ENCODE measurements at places on chromosomes 7 and 10. TPM values are rescaled to one million over a fixed set of nuclear protein-coding genes. Genes with fewer than 3 reads are reported as not detected.
A peak's percentile ranks its signal among the peaks of the same experiment; 100 is the strongest.

DNA sequence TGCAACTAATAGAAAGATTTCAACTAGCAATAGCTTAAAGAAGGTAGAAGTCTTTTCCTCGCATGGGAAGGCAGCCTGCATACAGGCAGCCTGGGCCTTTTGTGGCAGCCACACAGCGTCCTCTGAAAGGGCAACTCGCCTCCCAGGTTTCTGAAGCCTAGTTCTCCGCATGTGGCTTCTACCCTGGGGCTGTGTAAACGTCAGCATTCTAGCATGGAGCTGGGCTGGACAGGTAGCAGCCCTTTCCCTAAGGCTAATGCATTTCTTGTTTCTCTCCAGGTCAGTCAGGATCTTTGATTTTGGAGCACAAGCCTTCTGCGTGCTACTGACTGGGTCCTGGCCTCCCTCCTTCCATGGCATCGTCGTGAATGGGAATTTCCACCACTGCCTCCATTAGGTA, 23.8 kb upstream of the SEC61G start:
- no peak overlapping the region for H3K27ac ChIP-seq
- no peaks in the 10 kb centered on the region for H3K4me1 ChIP-seq
- no peaks in the 10 kb centered on the region for H3K27me3 ChIP-seq
- no peaks in the 10 kb centered on the region for H3K36me3 ChIP-seq
- no peak for DNase-seq
- H3K4me3 ChIP-seq: no peak overlapping the region

ZNF777 gene
- 3.6 TPM for total RNA-seq

GRCh38 chr10:68566351-68566750, 6.2 kb downstream of the TET1 start:
- no peak overlapping the region for H3K27ac ChIP-seq
- no peak overlapping the region for H3K4me3 ChIP-seq
- DNase-seq: no peak
- peaks cover 2% of the 10 kb centered on the region for H3K4me1 ChIP-seq

SORCS1 gene
- not detected for total RNA-seq

GRCh38 chr7:30852308-30852684, 59.4 kb upstream of the AQP1 start:
- H3K27ac ChIP-seq: no peak overlapping the region
- no peaks in the 10 kb centered on the region for H3K4me1 ChIP-seq
- no peak overlapping the region for H3K4me3 ChIP-seq
- H3K27me3 ChIP-seq: no peaks in the 10 kb centered on the region
- no peaks in the 10 kb centered on the region for H3K36me3 ChIP-seq

GRCh38 chr7:45659496-45660139, 85.5 kb downstream of the ADCY1 start:
- DNase-seq: no peak
- H3K4me3 ChIP-seq: no peak overlapping the region
- no peak overlapping the region for H3K27ac ChIP-seq
- peaks cover 16% of the 10 kb centered on the region for H3K27me3 ChIP-seq
- no peaks in the 10 kb centered on the region for H3K4me1 ChIP-seq

DNA sequence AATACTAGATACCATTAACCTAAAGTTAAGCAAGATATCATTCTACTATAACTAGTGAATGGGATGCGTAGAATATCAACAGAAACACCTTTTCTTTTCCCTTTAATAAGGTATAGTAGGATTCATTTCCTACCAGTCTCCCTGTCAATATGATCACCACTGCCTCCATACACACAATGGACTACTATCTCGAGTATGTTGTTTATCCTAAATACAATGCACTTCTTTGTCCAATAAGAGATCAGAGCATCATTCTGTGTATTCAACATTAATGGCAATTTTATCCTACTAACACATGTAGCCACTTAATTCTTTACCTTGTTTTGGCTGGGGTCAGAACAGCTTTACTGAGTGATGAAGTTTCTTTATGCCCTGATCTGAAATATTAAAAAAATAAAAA, 276.3 kb downstream of the TFEC start:
- H3K36me3 ChIP-seq: no peaks in the 10 kb centered on the region
- no peak for DNase-seq
- no peaks in the 10 kb centered on the region for H3K4me1 ChIP-seq
- no peak overlapping the region for H3K4me3 ChIP-seq

GRCh38 chr10:71643904-71644303, 75.7 kb downstream of the C10orf105 start:
- no peak for DNase-seq
- no peaks in the 10 kb centered on the region for H3K36me3 ChIP-seq
- H3K27me3 ChIP-seq: peaks cover 54% of the 10 kb centered on the region
- no peak overlapping the region for H3K27ac ChIP-seq
- no peak overlapping the region for H3K4me3 ChIP-seq
- no peaks in the 10 kb centered on the region for H3K4me1 ChIP-seq

ANKRD30A gene
- total RNA-seq: not detected

DNA sequence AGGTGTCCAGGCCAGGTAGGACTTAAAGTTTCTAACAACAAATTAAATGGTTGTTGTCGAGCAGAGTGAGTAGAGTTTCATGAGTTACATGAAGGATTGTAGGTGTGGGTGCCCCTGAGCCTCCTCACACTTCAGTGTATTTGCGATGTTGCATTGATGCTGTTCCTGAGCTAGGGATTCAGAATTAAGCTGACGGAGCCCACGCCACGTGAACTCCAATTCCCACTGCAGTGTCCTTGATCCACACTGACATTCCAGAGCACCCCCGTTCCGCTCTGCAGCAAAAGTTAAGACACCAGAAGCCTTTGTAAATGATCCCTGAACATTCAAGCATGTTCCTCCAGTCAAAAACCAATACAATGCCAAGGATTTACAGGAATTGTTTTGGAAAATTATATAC, 78.8 kb upstream of the SEC61G start:
- H3K4me1 ChIP-seq: peaks cover 10% of the 10 kb centered on the region
- H3K36me3 ChIP-seq: no peaks in the 10 kb centered on the region
- DNase-seq: no peak
- no peak overlapping the region for H3K27ac ChIP-seq
- no peak overlapping the region for H3K4me3 ChIP-seq
- no peaks in the 10 kb centered on the region for H3K27me3 ChIP-seq

- H3K4me3 ChIP-seq: no peak overlapping the region
- peak overlapping the region; percentile 96 for H3K27ac ChIP-seq
- H3K27me3 ChIP-seq: no peaks in the 10 kb centered on the region
- H3K4me1 ChIP-seq: peaks cover 23% of the 10 kb centered on the region
- no peaks in the 10 kb centered on the region for H3K36me3 ChIP-seq
Measured at GRCh38 chr7:121083138-121083789, 94.8 kb downstream of the CPED1 start.
